NCI-H69 (cell line): ENCODE measurements at places on chromosomes 4 and X.

- peak; percentile 7 for DNase-seq
Measured at GRCh38 chr4:137312257-137312656, 220.0 kb downstream of the PCDH18 start.

- no peak for DNase-seq
Measured at GRCh38 chrX:32525234-32525633, 686.1 kb downstream of the DMD start.

DNA sequence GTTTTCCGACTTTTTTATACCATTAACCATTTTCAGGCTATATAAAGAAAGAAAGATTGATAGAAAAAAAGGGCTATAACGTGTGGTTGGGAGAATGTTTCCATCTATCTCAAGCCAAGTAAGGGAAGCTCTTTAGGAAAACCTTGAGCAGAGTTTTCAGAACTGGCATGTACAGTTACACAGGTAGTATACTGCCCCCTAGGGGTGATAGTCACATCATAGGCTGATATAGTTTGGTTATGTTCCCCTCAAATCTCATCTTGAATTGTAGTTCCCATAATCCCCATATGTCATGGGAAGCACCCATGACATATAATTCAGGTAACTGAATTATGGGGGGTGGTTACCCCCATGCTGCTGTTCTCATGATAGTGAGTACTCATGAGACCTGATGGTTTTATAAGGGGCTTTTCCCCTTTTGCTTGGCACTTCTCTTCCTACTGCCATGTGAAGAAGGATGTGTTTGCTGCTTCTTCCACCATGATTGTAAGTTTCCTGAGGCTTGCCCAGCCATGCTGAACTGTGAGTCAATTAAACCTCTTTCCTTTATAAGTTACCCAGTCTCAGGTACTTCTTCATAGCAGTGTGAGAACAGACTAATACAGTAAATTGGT is 186.8 kb downstream of the TMA16 start:
- DNase-seq, result peak; percentile 74

- DNase-seq, result no peak
Measured at GRCh38 chrX:78801522-78801921, 54.0 kb downstream of the LPAR4 start.

DNA sequence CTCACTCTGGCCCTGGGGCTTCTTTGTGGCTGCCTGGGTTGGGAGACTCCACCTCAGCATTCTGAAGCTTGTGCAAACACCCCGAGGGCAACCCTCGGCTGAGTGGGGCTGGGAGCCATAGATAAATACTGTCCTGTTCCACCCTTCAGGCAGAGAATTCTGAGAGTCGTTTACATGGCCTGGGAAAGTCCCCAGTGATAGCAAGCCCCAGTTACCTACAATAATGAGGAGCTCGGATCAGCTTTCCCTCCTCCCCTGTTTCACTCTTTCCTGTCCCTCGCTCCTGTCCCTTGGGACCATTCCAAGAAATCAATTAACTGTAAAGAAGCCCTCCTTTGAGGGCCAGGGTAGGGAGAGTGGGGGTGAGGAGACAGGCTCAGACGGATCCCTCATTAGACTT is 31.6 kb upstream of the DDX3X start:
- peak; percentile 74 for DNase-seq

DNA sequence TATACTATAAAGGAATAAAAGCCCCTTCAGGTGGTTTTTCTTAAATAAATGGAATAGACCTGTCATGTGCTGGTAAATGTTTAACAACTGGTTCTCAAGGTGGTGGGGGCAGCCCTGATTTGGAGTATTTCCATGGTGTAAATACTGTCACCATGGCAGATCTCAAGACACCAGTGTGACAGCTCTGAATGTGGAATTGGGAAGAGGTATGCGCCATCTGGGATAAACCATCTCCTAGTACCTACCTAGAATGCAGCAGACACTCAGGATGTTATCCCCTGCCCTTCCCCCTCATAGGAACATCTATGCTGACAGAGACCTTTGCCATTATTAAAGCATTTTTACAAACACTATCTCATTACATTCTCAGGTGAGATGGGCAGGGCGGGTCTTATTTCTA is 26.4 kb upstream of the TMSB4X start:
- DNase-seq, result peak; percentile 26
